NCI-H510A (cell line): ENCODE measurements at places on chromosomes 5 and 9.

DNA sequence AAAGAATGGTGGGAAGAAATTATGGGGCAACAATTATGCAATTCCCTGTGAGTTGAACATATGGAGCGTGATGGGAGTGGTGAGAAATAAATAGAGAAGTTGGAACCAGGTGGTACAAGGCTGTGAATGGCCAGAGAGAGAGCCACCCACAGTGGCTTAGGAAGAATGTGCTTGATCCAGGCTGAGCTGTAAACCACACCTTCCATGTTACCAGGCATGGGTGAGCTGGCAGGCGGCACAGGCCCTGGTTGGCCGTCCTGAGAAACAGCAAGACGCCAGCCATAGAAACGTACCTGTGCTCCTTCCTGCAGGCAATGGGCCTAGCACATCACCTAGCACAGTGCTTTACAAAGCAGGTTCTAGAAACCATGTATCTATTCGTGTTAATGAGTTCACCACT lies 74.3 kb downstream of the EPB41L4B start:
- DNase-seq, result no peak

GRCh38 chr5:10537624-10538023 lies 26.2 kb upstream of the ANKRD33B start:
- no peak for DNase-seq

DNA sequence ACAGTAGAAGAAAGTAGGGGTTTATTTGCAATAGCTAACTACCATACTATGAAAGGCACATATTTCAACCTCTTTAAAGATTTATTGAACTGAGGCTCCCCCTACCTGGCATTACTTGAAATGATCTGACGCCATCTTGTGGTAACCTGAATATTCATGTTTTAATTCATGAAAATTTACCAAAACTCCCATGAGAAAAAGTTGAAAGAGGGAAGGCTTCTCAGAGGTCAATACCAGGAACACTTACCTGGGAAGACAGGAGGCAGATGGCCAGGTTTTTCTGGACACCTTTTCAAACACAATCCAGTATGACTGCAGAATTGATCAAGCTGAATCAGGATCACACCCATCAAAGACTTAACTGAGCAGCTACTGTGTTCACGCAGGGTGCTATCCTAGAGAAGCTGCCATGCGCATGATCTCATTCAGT lies 9.4 kb downstream of the PRELID2 start:
- peak; percentile 2 for DNase-seq

DNA sequence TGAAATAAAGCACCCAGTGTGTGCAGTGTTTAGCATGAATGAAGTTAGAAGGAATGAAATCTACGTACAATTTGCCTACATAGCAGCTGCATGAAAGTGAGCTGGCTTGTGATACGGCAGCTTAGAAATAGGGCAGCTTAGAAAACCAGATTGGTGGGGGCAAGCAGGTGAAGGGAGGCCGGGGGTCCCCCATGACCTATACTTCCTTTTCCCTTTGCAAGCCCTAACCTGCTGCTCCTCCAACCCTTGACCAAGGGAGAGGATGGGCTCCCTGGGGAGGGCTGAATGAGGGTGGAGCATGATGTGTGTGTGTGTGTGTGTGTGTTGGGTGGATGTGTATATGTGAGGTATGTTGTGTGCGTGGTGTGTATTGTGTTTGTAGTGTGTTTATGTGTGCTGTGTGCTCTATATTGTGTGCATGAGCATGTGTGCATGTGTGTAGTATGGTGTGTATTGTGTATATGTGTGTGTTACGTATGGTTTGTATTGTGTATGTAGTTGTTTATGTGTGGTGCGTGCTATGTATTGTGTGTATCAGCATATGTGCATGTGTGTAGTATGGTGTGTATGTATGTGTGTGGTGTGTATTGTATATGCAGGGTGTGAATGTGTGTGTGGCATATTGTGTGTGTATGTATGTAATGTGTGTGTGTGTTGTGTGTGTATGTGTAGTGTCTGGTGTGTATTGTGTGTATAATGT lies 72.1 kb downstream of the TENT4A start:
- DNase-seq, result no peak

DNA sequence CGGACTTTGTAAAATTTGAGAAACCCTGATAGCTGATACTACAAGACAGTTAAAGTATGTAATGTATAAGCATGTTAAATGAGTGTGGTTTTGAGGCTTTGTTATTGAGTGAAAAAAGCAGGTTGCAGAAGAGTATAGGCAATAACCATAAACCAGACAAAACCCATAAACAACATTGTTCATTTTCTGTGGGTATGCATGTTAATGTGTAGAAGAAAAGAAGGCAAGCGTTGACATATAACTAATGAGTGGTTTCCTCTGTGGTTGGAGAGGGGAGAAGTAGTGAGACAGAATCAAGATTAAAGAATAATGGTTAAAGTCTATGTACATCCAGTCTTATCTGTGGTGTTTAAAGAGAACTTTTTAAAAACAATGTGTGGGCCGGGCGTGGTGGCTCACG lies 26.2 kb downstream of the RAD23B start:
- DNase-seq, result no peak

DNA sequence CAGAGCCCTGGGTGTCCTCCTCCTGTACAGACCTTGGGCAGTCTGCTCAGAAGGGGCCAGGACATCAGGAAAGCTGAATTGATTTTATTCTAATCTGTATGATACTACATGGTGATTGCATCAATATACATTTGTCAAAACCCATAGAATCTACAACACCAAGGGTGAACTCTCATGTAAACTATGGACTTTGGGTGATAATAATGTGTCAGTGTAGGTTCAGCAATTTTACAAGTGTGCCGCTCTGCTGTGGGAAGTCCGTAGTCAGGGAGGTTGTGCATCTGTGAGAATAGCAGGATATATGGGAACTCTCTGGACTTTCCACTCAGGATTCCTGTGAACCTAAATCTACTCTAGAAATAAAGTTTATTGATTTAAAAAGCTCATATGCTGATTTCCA lies 155.3 kb upstream of the NFIL3 start:
- DNase-seq, result no peak

- no peak for DNase-seq
Observed at GRCh38 chr9:91162311-91162710, 199.4 kb downstream of the AUH start.

DNA sequence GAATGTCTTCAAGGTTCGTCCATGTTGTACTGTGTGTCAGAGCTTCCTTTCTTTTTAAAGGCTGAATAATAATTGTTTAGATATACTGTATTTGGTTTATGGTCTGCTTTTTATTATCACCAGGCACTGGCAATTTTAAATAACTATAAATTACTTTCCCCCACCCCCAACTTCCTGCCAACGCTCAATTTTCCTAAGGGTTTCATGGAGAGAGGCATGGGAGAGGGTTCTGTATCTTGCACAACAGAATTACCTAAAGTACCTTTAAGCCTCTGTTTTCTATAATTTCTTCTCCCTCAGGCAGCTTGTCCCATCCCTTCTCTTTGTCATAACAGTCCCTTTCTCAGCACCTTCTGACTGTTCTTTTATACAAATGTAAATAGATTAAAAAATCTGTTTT lies 10.4 kb downstream of the PSAT1 start:
- DNase-seq, result no peak
